GM13976 (cell line): ENCODE measurements at places on chromosomes 7 and 10.

DNA sequence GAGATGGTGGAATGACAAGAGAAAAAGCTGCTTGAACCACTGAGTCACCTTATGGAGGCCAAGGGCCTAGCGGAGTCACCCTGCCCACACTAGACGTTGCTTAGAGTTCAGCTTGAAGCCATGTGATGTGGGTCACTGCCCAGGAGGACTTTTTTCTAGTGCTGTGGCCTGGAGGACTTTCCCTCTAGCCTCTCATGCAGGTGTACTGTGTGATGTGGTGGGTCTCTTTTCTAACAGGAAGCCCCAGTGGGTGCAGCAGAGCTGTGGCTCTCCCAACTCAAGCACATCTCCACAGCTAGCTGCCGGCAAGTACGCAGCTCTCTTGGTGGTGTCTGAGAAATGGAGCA lies 13.6 kb downstream of the POR start:
- peak; percentile 71 for DNase-seq

DNA sequence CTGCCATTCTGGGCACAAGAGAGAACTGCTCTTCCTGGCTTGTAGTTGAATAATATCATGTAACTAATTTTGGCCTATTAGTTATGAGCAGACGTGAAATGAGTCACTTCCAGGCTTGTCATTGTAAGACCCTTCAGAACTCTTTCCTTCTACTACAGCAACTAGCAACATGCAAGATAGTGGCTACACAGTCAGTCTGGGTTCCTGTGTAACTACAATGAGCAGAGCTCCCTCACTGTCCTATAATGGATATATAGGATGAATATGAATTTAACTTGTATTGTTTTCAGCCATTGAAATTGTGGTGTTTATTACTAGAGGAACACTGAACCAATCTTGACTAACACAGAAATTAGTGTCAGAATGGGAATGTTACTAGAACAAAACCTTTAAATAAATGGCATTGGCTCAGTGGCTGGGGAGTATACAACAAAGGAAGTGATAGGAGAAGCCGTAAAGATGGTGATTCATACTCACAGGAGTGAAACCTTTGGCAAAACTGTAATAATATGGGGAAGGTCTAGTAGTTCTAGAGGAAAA lies 2.9 kb upstream of the MTPN start:
- DNase-seq = no peak

GRCh38 chr10:113463777-113464176 lies 89.1 kb upstream of the HABP2 start:
- DNase-seq = no peak

DNA sequence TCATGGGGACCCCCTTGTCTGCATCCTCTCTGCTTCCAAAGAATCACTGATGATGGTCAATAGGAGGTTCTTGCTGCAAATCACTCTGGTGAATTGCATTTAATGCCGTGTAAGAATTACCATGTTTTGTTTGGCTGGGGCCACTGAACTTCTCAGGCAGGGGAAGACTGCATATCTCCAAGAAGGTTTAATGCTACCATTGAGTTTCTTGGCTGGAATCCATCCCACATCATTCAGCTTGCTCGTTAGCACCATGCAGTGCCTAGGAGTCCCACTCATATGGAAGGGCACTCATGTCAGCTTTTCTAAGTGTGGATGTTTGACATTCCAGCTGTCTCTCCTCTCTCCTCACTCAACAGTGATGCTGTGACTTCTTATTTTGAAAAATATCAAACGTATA lies 50.2 kb upstream of the BAMBI start:
- no peak for DNase-seq

DNA sequence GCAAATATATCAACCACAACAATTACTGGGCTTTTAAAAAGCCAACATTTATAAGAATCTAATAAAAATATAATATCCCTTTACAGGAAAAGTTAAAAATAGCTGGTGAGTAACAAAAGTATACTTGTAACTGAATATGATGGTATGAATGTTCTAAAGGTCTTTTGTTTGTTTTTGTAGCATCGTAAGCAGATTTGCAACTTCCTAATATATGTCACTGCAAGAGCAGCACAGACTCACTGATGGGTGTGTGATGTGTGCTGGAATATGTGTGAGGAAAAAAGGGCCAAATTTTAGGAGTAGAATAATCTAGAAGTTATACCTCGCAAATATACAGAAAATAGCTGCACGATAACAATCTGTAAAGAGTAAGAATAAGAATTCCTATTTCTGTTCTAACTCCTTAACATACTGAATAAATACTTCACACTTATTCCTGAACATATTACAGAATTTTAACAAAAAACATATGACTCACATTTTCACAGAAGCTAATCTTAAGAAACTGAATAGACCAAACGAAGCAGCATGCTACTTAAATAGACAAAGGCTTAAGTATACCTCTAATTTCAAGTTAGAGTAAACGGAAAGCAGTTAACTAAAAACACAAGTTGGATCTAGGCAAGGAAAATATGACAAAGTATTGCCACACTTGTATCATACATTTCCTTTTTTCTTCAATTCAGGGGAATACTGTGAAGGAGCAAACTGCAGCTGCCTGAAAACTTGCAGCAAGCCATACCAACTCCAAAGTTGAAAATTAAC lies 9.6 kb downstream of the ETV1 start:
- no peak for DNase-seq

GRCh38 chr10:97388152-97388551 lies 13.0 kb downstream of the RRP12 start:
- no peak for DNase-seq

- DNase-seq = no peak
These were observed 85.0 kb downstream of the TMEM106B start for GRCh38 chr7:12296051-12296570.

DNA sequence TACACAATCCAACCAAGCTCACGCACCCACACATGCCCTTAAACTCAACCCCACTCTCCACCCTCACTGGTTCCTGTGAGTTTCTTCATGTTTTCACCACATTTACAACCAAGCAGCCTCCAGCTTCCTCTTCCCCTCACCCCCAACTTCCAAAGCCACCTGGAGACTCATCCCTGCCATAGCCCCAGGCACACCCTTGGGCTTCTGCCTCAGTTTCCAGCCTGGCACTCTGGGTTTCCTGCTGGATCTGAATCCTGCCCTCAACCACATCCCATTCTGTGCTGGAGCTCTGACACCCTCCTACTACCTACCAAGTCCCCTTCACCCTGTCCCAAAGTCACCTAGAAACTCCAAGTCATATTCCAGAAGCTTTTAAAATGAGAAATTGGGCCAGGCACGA lies 29.4 kb downstream of the CCDC3 start:
- DNase-seq = no peak

DNA sequence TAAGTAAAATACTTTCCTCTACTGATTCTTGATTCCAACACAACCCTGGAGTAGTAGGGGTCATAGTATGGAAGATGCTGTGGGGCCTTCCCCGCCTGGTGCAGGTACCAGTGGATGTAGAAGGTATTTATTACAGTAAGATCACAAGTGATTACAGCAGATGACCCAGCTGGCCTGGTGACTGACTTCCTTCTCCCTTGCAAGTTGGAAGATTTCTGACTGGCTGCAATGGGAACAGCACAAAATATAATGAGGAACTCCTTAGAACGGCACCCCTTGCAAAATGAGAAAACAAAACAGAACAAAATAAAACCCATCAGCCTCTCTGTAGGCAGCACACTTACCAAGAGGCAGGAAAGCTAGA lies 61.7 kb upstream of the TARP start:
- no peak for DNase-seq

DNA sequence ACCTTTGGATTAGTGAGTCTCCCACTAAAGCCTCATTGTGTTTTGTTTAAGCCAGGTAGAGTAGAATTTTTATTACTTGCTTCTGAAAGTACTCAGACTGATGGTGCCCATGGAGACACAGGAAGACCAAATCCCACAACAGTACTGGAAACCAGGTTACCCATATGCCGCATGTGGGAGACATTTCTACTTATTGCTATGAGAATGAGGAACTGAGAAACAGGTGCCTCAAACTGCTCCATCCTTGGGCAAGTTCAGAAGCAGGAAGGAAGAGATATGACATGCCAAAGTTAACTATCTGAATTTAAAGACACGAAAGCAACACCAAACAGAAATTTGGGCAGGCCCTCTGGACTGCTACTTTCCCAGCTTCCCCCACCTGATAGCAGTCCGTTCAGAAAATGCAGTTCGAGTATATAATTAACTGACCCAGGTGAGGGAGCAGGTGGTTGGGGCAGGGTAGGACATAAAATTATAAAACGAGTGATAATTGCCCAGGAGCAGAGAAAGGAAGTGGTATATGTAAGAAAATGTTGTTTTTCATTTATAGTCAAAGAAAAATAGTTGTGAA lies 382.3 kb upstream of the MTPN start:
- DNase-seq = peak; percentile 2

DNA sequence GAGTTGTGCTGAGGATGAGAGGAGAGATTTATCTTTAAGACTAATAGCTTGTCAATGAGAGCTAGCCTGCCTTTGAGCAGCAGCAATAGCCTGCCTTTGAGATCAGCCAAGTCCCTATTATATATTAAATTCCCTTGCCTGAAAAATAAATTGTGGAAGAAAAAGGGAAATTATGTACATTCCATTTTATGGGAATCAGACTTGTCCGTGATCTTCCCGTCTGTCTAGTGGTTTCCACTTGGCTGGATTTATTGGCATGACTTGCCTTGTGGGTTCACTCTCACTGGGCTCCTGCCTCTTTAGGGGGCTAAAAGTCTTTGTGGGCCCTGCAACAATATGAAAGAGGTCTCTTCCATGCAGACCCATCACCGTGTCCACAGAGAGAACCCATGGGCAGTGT lies 171.7 kb upstream of the FRMD4A start:
- DNase-seq = no peak

DNA sequence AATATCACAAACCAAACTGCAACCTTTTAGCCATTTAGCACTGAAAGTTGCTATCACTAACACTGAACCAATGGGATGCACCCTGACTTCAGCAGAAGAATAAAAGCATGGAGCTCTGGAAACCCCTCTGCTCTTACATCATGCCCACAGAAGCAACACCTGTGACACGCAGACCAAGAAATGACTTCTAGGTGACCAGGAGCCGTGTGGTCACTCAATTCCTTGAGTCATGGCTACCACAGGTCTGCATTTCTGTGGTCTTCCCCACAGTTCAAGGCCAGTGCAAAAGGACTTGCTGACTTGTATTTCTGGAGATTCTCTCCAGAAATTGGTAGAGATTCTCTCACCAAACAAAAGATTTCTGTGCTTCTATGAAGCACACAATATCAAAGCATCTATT lies 38.3 kb downstream of the NRCAM start:
- no peak for DNase-seq

DNA sequence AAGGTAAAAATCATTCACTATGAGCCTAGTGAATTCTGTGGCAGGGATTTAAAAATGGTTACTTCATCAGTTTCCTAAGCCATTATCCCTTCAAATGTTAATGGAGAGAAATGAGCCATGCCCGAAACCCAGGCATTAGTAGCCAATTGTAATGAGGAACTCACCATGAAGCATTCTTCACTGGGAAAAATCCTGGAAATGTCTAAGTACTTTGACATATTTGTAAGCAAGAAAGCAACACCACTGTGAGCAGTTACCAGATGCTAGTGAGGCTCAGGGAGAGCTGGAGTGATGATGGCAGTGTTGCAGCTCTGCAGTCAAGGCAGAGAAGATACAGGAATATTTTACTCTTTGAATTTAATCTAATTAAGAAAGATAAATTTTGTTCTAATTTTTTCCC lies 220.0 kb upstream of the MBL2 start:
- no peak for DNase-seq

DNA sequence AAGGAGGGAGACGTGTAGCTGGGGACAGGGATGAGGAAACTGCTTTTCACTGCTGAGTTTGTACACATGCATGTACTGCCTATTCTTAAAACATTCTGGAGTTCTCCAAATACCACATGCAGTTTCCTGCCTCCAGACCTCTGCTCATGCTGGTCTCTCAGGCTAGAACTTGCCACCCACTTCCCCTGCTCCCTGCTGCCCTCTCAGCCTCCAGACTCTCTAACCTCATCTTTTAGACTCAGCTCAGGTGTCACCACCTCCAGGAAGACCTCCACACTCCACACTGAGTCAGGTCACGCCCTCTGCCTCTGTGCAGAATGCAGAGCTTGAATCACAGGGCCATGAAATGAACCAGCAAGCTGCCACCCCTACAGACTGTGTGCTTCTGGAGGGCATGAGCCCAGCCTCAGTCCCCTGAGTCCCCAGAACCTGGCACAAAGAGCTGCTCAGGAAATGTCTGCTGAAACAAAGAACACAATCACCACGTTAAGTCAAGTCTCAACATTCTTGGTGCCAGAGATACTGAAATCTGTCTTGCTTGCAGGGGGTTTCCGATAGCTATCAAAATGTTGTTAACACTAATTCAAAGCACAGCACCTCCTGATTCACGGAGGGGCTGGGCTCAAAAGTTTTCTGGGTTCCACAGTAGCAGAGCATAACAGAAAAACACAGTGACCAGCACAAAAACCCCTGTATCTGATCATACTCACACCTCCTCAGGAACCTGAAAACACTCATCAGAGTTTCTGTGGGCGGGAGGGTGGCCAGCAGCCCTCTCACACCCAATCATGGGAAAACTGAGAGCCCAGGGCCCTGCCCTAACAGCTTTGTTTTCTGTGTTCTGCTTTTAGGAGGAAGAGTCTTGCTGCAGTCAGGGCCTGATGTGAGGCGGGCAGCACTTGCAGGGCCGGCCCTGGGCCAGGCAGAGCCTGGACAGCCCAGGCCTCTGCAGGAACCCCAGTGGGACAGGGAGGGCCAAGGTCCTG lies 21.1 kb downstream of the FAM53B start:
- DNase-seq = peak; percentile 91

DNA sequence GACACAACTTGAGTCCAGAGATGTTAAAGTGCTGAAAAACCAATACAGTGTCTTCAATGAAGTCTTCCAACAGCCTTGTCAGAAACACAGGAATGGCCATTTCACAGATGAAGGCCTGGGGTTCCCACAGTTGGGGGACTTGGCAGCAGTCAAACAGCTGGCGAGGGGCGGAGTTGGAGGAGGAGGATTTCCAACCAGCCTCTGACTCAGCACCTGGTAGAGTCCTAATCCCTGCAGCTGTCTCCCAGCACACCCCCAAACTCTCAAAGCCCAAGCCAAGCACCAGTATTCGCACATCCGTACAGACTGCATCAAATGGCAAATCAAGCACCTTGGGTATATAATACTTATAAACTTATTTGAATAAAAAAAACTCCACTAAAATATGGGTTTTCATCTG lies 28.0 kb downstream of the CTBP2 start:
- DNase-seq = no peak

DNA sequence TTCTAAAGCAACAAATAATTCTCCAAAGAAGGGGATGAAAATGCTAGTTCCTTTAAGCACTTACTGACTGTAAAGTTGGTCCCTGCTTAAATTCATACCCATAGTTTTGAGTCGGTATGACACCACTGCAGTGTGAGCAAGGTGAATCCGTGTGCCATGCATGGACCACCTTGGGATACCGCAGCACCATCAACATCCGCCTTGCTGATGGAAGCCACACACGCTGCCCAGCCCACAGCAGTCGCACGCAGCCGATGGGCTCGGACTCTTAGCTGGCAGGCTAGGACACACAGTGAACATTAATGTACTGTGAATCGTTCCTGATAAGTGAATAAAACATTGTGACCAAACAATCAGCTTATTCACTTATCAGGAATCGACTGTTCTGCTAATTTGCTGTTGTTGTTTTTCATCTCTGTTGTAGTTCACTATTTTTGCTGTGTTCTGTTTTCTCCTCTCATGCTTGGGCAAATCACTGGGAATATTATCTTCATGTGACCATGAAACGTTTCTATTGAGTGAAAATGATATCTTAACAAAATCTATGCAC lies 275.5 kb downstream of the USP6NL start:
- DNase-seq = no peak
